Right ventricle myocardium inferior (tissue), 1 donor: ENCODE measurements at places on chromosomes 4 and X. TPM values are rescaled to one million over a fixed set of nuclear protein-coding genes. Genes with fewer than 3 reads are reported as not detected.
A peak's percentile ranks its signal among the peaks of the same experiment; 100 is the strongest.

DNA sequence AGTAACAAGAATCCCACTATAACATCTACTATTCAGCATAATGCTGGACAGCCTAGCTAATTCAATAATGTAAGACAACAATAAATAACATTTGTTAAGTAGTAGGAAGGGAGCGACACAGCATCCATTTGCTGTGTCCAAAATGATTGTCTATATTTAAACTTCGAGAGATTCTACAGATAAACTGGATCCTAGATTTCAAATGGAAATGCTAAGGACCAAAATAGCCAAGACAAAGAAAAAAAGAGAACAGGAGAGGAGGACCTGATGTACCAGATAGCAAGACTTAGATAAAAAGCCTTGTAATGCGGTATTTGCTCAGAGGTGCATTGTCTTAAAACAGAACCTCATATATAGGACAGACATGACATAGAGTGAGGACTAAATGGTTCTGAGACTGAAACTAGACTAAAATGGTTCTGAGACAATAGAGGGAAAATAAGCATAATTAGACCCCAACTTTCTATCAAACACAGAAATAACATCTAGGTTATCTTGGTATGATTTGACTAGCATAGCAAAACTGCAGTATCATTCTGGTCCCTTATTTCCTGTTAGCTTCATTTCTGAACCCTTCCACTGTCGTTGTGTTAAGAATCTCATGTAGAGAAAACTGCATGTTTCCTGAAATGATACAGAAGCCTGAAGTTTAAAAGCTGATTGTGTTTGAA, 3.8 kb downstream of the HPGDS start:
- DNase-seq = no peak

DNA sequence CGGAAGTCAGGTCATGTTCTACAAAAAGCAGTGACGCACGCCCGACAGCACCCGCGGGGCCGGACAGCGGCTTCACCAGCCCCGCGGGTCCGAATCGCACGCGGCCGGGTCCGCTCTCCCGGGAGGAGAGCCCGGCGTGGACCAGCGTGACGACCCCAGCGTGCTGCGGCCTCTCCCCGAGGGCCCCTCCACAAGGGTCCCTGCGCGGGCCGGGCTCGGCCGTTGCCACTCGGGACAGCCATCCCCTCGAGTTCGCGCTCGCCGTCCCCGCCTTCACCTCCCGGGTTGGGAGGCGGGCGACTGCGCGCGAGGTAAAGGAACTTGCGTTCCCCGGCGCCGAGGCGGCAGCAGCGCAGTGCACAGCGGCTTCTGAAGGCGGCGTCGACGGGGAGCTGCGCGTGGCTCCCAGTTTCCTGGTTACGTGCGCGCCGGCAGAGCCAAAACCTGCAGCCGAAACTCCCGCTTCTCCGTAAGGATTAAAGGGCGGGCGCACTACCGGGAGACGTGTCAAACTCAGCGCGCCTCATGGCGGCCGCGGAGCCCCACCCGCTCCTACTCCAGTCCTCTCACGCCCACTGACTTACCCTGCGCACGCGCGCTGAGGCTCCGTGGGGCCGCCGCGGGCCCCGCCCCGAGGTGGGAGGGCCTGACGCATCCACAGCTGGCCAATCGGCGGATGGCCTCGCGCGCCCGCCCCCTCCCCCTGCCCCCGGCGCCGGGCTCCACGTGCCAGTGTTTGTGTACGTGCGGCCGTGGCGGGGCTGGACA, 416 bp upstream of the LRP2BP start:
- peak; percentile 97 for DNase-seq

DNA sequence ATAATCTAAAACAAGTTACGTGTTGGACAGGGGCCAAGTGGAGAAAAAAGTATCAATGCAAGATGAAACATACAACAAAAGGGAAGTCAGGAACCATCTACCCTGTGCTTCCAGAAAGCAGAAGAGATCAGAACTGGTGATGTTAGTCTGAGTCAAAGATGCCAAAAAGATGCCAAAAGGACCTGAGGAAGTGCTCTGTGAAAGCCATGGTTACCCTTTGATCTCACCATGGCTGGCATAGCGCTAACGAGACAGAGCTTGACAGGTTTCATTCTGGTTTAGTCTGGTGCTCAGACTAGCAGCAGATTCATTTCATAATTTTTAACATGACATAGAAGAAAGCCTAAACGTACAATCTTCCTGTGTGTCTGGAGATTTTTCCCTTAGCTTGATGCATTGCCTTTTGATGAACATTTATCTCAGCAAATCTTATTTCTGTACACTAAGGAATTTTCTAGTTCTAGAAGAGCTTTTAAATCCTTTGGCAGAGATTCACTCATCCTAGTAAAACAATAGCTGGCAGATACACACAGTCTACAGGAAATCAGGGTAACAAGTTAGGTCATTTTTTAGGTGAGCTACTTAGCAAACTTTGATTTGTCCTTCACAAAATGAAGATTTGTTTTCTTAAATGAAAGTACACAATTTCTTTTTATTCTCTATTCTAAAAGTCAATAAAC, 87.7 kb downstream of the COL25A1 start:
- DNase-seq = no peak

- no peak for DNase-seq
Observed at GRCh38 chr4:182829196-182829595, 88.0 kb downstream of the DCTD start.

- DNase-seq = no peak
Observed at GRCh38 chr4:107743532-107743931, 23.5 kb upstream of the PAPSS1 start.

Gene USP17L29
- total RNA-seq = not detected

Gene CHRNA9
- total RNA-seq = not detected

Gene FGFBP1
- not detected for total RNA-seq

Gene SPANXB1
- total RNA-seq = not detected
